ENCODE measurements at places on chromosomes 16 and 17. TPM values are rescaled to one million over a fixed set of nuclear protein-coding genes. Genes with fewer than 3 reads are reported as not detected.
A peak's percentile ranks its signal among the peaks of the same experiment; 100 is the strongest.

DNA sequence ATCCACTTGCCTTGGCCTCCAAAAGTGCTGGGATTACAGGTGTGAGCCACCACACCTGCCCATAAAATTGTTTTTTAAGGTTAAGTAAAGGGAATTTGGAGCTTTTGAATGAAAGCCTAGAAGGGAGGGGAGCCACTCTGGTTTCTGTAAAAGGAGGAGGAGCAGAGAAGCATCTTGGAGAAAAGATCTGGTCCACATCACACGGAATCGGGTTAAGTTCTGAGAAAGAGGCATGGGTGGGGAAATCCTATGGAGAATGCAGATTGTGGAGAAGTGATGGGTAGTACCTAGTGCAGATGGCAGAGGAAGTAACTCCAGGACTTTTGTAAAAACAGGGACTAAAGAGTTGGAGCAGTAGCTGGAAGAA lies 18.3 kb upstream of the CEP112 start:
- DNase-seq, result no peak

The CD300C gene
- not detected for total RNA-seq

DNA sequence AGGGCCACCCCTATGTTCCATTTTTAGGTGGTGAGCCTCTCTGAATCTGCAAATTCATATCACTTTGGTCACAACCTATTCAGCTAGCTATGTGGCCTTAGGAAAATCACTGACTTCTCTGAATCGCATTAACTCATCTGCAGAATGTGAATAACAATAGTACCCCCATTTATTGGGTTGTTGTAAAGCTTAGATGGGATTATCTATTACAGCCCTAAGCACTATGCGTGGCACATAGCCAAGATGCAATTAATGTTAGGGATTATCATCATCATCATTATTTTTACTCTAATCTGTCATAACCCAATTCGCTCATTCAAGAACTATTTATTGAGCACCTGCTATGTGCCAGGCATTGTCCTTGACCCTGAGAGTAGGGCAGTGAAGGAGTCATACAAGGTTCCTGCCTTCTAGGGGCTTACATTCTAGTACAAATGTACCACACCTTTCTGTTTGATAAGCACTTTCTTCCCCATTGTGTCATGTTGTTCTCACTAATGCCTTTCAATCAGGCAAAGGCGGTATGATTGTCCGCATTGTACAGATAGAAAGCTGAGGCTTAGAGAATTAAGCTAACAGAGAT lies 38.5 kb downstream of the CHD9 start:
- no peak for DNase-seq

The GOSR1 gene
- 43.3 TPM for total RNA-seq

GRCh38 chr17:14458724-14459123 lies 157.8 kb downstream of the HS3ST3B1 start:
- no peak for DNase-seq

The CSF3 gene
- not detected for total RNA-seq

The NAA60 gene
- total RNA-seq, result 47.6 TPM

The TMC6 gene
- total RNA-seq, result 73.1 TPM

- DNase-seq, result peak; percentile 72
Observed at GRCh38 chr16:22008215-22009059, 526 bp downstream of the MOSMO start.

The CDRT15 gene
- not detected for total RNA-seq

DNA sequence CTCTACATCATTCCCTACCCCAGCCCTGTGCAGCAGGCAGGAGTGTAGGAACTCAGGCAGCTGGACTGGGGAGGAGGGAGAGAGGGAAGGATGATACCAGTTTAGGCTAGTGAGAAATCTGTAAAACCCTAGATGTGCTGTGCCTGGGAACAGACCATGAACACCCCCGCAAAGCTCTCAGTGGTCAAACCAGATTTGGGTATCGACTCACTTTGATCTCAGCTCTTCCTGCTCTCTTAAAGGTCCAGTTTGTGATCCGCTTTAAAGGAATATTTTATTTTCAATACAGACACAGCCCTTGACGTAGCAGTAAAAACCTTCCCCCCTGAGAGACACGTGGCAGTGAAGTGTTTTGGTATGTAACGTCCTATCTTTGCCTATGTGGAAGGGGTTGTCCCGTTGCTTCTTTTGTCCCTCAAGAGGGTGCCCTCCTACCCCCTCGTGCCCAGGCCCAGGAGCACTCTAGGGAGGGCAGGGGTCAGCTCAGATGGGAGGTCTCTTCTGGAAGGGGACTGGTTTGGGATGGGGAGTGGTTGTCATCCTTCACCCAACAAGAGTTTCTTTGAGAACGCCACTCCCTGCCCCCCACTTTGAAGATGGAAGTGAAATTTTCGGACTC lies 19.3 kb upstream of the TBX2 start:
- no peak for DNase-seq

The TBC1D3L gene
- 8.1 TPM for total RNA-seq

GRCh38 chr17:4551141-4551540 lies 4.0 kb downstream of the MYBBP1A start:
- no peak for DNase-seq

The CSNK2A2 gene
- 128 TPM for total RNA-seq

DNA sequence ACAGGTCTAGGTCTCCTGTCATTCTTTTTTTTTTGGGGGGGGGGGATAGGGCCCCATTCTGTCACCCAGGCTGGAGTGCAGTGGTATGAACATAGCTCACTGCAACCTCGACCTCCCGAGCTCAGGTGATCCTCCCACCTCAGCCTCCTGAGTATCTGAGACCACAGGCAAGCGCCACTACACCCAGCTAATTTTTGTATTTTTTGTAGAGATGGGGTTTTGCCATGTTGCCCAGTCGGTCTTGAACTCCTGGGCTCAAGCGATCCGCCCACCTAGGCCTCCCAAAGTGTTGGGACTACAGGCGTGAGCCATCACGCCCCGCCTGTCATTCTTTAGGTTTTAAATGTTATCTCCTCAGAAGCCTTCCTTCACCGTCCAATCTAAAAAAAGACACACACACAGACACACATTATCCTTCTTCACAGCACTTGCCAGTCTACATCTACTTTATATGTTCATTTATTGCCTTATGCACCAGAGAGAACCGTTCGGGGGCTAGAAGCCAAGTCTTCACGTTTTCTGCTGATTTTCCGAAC lies 694 bp downstream of the MRPL27 start:
- DNase-seq, result no peak

The NGFR gene
- total RNA-seq, result 8.1 TPM

DNA sequence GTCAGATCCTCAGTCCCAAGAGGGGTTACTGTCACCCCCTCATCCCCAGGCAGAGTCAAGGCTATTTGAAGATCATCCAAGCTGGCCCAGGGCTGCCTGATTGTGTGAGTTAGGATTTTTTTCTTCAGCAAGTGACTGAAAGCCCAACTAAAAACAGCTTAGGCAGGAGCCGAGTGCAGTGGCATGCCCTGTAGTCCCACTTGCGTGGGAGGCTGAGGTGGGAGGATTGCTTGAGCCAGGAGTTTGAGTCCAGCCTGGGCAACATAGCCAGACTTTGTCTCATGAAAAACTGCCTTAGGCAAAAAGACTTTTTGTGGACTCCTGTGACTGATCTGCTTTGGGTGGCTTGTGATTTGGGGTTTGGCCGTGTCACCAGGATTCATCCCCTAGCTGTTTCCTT lies 19.9 kb downstream of the PGS1 start:
- DNase-seq, result no peak

DNA sequence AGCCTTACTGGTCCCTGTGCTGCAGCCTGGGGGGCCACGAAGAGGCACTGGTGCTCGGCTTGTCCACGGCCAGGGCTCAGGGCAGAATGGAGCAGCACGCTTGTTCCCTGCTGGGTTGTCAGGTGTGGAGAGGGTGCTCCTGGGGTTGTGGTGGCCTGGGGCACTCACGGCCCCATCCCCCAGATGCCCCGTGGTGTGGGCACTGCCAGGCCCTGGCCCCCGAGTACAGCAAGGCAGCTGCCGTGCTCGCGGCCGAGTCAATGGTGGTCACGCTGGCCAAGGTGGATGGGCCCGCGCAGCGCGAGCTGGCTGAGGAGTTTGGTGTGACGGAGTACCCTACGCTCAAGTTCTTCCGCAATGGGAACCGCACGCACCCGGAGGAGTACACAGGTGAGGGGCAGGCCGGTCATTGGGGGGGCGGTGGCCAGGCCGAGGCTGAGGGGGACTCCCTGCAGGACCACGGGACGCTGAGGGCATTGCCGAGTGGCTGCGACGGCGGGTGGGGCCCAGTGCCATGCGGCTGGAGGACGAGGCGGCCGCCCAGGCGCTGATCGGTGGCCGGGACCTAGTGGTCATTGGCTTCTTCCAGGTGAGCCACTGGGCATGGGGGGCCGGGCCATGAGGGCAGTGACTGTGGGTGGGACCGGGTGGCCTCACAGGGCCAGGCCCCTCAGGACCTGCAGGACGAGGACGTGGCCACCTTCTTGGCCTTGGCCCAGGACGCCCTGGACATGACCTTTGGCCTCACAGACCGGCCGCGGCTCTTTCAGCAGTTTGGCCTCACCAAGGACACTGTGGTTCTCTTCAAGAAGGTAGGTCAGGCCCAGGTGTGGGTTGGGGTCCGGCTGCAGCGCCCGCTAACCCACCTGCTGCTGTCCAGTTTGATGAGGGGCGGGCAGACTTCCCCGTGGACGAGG lies 1.5 kb downstream of the PDIA2 start:
- DNase-seq, result no peak
